T-cell (primary cell): ENCODE measurements at places on chromosomes 1 and 21. TPM values are rescaled to one million over a fixed set of nuclear protein-coding genes. Genes with fewer than 3 reads are reported as not detected.

DNA sequence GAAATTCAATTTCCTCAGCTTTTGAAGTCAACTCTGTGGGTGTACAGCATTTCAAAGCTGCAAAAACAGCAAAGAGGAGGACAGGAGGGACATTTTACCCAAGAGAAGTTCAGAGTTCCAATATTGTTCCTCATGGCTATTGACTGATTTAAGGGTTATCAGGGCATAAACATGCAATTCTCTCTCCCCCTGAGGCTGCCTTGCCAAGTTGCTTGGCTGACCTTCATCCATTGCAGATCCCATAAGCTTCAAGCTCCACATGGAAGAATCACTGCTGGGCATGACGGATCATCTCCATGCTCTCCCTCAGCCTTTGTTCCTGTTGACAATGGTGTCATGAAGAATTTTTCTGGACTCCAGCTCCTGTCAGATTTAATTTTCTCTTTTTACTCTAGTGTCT lies 115.2 kb upstream of the SERBP1 start:
- no peak for DNase-seq

DNA sequence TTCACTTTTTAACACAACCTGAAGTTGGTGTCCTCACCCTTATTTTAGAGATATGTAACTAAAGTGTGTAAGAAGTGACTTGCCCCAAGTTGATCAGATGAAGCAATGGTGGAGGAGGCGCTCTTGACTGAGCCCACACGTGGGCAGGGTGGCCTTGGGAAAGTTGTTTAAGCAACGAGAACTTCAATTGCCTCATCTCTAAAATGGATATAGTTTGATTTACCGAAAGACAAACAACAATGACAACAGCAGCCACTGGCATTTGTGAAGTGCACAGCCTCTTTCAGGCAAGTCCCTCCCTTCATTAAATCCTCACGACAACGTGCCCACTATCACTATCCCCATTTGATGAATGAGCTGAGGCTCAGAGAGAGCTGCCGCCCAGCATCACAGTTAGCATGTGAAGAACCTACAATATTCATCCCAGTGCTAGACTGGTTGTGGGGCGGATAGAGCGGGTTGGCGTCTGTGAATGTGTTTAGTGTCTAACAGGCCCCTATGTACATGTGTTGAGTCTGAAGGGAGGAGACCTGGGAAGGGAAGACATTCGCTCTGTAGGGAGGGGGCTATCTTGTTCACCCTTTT lies 3.0 kb downstream of the IL22RA1 start:
- DNase-seq = no peak

The TRIM46 gene
- total RNA-seq = 9.8 TPM

GRCh38 chr1:26112407-26112775 lies 767 bp downstream of the PDIK1L start:
- DNase-seq = no peak

The SH2D1B gene
- 0.66 TPM for total RNA-seq
